ENCODE measurements at places on chromosomes 1 and 21.

GRCh38 chr1:224434691-224435317, at the start of gene WDR26:
TSS of gene WDR26 (minus strand) at chr1:224434797.
- DNase-seq, result peak; percentile 89

GRCh38 chr1:199272139-199272544, 633.3 kb downstream of the PTPRC start:
- DNase-seq, result no peak

DNA sequence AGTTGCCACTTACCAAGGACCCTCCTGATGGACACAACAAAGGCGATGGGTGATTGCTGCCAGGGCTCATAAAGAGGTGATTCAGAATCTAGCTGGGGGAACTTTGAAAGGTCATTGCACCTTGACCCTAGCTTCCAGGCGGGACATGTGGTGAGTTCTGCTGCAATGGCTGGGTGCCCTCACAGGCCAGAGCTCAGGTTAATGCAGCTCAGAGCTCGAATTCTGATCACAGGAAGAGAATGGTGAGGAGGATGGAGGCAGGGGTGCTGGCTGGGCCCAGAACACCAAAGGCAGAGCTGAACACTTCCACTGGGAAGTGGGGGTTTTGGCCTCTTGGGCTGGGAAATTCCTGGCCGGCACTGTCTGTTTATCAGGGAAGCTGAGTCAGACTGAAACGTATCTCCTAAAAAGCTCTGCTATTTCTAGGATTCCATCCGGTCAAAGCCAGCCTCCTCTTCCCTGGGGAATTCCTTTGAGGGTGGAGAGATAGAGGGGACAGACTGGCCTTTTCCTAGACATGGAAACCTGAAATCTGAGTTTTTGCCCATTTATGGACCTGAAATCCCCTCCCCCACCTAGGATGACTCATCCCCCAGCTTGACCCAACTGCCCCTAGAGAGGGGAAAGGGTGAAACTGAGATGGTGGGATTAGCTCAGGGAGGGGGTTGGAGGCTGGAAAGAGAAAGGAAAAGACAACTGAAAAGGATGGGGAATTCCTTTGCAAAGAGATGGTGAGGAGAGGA, 27.2 kb downstream of the NUAK2 start:
- DNase-seq, result no peak

DNA sequence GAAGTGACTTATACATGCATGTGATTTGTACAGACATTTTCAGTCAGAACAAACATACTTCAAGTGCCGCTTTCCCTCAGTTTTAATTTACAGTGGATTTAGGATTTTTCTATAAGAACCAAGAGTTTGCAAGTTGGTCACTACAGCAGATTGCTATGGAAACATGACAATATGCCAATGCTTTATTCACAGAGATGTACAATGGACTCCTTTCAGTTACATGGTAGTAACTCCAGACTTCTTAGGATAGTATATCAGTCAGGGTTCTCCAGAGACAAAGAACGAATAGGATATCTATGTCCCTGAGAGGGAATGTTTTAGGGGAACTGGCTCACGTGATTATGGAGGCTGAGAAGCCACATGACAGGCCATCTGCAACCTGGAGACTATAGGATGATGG, 27.4 kb downstream of the IFI44 start:
- no peak for DNase-seq

- peak; percentile 27 for DNase-seq
These were observed 119.2 kb upstream of the KIAA1614 start for GRCh38 chr1:180793451-180793850.

DNA sequence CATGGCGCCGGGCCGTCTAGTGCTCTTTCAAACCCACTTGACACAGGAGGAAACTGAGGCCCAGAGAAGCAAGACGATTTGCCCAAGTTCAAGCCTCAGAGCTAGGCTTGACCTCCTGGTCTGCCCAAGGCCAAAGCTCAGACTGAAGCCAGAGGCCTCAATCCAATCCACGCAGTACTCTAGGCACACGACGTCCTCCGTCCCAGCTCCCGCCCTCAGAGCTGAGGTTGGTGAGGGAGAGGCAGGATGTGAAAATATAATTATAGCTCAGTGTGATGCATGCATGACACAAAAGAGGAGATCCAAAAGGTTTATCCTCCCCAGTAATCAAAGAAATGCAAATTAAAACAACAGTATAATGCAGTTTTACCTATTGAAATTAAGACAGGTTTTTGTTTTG, 15.5 kb upstream of the ADGRB2 start:
- DNase-seq, result no peak

GRCh38 chr1:231161667-231162296, at the start of gene TRIM67:
TSS of gene TRIM67 (plus strand) at chr1:231162058. CDS start at chr1:231162970, 912 bp downstream.
- no peak for DNase-seq

GRCh38 chr1:228748431-228748830, 13.2 kb downstream of the RHOU start:
- DNase-seq, result no peak

GRCh38 chr1:115977499-115978258, 1.4 kb downstream of the SLC22A15 start:
- DNase-seq, result peak; percentile 82

- no peak for DNase-seq
These were observed 11.3 kb upstream of the DNMT3L start for GRCh38 chr21:44273046-44273445.

GRCh38 chr1:18883079-18883478, 19.3 kb downstream of the ALDH4A1 start:
- DNase-seq, result no peak

DNA sequence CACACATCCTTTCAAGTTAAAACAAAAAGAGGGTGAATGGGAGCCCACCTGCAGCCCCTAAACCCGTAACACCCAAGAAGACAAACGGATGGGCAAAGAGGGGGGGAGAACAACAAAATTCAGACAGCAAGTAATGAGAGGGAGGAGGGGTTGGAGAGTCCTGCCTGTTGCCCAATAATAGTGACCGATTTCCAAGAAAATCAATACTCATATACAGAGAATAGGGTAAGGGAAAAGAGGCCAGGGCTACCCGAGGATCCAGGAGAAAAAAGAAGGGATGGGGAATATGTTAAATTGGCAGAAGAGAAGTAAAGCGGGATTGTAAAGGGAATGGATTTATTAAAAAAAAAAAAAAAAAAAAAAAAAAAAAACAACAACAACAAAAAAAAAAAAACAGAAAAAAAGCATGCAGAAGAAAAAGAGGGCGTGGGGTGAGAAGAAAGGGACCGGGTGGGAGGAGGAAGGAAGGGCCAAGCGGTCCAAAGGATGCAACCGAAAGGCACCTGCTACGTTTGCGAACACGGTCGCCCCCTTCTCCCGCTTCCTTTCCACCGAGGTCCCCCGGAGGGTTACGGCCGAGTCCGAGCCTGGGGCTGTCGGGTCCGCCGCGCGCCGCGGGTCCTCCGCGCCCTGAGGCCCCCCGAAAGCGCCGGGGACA, 930 bp downstream of the SLC30A10 start:
- no peak for DNase-seq

DNA sequence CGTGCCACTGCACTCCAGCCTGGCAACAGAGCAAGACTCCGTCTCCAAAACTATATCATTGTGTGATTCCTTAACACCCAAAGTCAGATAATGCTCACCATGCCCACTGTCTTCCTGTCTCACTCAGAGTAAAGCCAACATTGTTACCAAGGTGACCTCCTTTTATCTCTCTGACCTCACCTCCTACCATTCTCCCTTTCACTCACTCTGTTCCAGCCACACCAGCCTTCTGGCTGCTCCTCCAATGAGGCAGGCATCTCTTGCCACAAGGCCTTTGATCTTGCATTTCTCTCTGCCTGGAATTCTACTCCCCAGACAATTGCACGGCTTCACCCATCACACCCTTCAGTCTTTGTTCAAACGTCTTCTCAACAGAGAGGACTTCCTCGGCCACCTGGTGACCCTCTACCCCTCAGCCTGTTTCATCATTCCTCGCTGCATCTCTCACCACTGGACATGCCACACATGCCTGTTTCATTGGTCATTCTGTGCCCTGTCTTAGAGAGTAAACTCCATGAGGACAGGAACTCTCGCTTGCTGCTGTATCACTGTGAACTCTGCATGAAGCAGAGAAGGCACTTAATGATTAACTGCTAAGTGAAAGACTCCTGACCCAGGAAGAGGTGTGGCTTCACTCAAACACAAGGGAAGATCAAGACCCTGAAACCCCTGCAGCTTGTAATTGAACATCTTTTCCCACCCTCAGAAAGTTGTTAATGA, 67.1 kb upstream of the CAPZB start:
- DNase-seq, result no peak

DNA sequence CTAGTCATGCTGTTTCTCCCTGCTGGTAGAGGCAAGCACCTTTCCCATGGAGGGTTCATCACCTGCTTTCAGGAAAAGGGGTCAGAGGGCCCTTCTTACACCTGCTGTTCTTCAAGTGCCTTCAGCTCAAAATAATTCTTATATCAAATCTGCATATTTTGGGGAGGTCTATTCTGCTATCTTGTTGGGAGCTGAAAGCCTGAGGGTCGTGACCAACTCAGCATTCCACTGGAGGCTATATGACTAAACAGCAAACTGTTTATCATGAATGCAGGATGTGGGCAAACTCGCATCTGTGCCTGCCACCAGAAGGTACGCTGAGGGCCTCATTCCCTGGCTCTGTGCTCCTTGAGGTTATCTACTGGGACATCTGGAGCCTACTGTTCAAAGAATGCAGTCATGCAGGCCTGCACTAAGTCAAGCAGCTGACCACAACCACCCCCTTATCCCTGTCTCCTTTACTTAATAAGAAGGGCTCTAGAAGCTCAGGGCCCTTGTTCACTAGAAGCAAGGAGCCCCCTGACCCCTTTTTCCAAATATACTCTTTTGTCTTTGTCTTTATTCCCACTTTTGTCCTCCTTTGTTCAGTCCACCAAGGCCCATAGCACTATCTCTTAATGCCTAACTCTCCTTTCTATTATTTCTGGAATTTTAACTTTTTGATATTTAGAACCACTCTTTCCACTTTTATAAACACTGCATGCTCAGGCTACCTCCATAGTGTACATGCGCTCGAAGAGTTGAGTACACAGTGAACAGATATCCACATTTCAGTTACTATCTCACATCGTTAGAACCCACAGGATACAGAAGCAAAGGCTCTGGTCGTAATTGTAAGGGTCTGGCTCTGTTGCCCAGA, 4.5 kb upstream of the TRIM17 start:
- DNase-seq, result no peak

DNA sequence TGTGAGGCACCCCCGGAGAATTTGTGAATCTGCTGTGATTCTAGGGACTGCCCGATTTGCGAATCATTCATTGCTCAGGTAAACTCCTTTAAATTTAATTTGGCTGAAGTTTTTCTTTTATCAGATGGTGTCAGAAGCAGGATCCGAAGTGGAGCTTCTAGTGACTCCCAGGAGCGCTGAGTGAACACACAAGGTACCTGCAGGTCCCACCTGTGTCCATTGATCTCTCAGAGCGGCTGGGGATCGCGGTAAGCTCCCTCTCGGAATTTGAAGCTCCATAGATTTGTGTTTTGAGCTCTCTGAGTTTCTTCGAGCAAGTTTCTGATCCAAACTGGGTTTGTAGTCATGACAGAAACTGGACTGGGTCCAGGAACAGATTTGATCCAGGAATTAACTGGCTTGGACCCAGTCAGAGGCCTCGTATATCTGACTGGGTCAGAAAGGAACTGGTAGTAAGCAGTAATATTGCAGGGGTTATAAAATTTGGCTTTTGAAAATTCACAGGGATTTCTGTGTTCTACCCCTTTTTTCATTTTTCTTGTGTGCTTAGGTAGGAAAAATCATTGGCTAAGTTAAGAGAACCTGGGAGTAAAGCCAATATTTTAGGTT, 56.2 kb upstream of the EDEM3 start:
- no peak for DNase-seq

DNA sequence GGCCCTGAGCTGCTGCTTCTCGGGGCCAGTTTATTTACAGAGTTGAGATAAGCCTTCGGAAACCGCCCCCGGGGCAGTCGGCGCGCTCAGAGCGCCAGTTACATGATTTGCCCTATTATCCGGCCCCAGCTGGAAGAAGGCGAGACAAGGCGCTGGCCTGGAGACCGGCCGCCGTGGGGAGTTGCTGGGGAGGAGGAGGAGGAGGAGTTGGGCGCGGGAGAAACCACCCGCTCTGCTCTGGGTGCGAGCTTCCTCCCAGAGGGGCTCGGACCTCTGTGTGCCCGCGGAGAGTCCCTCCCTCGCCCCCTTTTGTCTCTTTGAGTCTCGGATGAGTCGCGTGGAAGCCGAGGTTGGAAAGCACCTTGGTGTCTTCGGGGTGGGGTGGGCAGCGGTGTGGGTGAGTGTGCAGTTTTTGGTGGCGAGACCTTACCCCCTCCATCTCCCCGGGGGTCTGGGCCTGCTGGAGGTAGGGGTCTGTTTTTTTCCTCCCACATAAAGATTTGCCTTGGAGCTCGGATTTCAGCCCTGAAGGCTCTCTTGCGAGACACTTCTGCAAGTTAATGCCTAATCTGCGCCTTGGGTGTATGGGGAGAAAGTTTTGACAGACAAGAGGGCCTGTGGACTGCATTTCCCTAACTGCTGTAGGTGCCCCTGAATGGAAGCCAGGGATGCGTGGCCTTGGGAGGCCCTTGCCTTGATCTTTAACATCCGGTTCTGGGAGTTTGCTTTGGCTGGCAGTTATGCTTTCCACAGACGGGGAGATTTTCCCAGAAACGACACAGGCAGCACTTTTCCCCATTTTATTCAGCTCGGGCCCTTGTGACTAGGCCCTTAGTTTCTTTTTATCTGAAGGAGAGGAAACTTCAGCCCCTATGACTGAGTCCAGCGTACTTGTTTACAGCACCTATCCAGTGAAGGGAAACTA, 80.0 kb downstream of the NDUFS5 start:
- DNase-seq, result peak; percentile 58

DNA sequence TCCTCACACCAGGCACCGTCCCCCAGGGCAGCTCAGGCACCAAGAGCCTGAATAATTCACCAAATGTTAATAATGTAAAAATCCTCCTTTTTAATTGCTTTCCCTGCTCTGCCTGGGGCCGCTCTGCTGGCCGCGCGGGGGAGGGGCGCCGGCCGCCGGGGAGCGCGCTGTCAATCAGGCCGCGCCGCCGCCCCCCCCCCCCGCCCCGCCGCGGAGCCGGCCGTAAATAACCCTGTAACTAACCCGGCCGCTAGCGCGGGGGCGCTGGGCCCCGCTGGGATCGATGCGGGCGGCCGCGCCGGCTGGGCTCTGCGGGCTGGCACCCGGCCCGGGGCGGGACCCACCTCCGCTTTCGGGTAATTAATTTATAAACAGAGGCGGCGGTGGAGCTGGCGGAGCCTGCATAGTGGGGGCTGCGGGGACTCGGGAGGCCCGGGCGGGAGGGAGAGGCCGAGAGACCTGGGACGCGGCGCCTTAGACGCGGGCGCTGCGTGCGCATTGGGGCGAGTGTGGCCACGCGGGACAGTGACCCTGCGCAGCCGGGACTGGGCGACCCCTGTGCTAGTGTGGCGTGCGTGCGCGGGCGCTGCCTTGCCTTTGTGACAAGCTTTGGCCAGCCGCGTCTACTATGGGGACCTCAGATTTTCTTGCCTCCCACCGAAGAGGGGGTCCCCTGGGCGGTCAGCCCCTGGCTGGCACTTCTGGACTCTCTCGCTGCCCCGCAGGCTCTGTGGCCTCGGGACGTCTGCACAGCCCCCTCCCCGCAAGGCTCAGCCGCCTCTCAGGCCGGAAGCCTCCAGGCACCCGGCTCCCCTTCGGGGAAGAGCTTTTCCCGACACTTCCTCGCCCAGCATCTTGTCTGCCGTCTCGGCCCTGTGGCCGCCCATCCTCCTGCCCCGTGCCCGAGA, 16.6 kb downstream of the SAMD11 start:
- DNase-seq, result no peak

GRCh38 chr21:31133243-31133830, 95.1 kb upstream of the KRTAP19-8 start:
- DNase-seq, result no peak
